ENCODE measurements at places on chromosomes 7 and 10. TPM values are rescaled to one million over a fixed set of nuclear protein-coding genes. Genes with fewer than 3 reads are reported as not detected.

DNA sequence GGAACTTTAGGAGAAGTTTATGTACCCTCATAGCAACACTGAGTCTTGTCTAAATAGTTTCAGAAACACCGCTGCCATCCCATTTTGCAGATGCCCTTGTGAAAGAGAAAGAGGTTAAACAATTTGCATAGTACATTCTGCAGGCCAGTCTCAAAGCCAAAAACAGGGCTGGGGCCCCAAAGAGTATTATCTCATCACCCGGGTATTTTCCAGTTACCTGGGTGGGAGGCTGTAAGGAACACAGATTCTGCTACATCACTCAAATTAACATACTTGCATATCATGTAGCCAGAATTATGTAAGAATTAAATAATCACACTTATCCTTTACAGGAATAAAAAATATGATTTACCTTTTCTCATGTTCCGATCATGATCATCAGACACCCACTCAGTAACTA is 3.1 kb upstream of the FAM171A1 start:
- DNase-seq: no peak

DNA sequence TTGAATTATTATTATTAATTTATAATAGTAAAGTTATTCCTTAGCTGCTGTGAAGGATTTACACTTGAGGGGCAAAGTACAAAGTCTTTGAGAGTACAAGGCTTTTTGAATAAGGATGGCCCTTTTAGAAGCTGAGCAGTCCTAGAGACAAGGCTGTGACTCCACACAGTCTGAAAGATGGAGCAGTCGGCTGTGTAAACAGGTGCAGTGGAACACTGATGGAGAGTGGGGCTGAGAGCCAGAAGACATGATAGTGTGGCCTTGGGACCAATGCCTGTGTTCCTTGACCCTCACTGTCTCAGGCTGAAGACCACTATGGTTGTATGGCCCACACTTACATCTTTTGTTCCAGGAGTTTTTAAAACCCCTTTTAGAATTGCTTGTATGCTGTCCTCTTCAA is 311.2 kb upstream of the PHF14 start:
- DNase-seq: no peak

- no peak for DNase-seq
These were observed 168.6 kb downstream of the CTNNA3 start for GRCh38 chr10:67527351-67527750.

DNA sequence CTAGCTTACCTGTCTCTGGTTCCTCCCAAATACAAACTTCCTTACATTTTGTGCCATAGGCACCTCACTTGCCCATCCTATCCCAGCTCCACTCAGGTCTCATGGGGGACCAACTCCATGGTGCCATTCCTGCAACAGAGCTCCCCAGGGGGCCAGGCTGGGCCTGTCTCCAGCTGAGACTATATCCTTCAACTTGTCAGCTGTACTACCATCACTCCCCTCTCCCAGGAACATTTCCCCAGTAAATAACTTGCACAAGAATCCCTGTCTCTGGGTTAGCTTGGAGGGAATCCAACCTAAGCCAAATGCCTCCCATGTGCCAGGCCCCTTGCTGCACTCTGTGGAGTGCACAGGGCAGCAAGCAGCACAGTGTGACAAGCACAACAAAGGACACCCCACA is 33.2 kb downstream of the FRMPD2 start:
- DNase-seq: no peak

DNA sequence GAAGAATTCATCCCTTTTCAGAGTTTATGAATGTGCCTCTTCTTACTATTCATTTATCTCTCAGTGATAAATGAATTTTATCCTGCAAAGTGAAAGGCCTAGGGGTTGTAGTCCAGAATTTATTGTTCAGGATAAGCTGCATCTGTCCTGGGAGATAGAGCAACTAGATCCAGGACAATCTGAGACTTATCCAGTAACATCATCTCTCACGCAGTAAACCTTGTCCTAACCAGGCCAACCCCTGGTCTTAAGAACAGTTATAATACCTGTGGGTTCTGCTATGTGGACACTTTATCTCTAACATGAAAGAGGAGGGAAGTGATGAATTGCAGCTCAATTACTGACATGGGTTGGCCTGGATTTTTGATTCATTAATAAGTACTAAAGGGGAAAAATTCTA is 287.6 kb downstream of the BMPER start:
- no peak for DNase-seq

DNA sequence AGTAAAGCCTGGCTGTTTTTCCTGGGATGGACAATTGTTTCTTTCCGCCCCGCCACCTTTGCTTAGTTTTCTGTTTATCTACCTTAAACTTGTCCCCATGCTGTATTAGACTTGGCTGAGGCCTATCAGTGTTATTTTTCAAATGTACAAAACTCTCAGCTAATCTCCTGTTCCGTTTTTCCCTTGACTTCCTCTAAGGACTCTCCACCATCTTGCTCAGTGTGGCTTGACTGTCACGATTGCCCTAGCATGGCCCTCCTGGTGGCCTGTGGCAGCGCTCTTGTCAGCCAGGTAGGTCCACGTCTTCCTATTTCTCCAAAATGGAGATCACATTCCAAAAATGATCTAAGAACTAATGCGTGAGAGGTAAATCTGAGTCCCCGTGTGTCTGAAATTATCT is 36.7 kb downstream of the BAIAP2L1 start:
- DNase-seq: no peak

GRCh38 chr10:125739994-125740679 is 20.6 kb downstream of the EDRF1 start:
- DNase-seq: no peak

GRCh38 chr10:76618171-76618570 is 1019.4 kb downstream of the KCNMA1 start:
- DNase-seq: no peak

GRCh38 chr7:70647801-70648498 is 484.0 kb upstream of the GALNT17 start:
- DNase-seq: no peak

DNA sequence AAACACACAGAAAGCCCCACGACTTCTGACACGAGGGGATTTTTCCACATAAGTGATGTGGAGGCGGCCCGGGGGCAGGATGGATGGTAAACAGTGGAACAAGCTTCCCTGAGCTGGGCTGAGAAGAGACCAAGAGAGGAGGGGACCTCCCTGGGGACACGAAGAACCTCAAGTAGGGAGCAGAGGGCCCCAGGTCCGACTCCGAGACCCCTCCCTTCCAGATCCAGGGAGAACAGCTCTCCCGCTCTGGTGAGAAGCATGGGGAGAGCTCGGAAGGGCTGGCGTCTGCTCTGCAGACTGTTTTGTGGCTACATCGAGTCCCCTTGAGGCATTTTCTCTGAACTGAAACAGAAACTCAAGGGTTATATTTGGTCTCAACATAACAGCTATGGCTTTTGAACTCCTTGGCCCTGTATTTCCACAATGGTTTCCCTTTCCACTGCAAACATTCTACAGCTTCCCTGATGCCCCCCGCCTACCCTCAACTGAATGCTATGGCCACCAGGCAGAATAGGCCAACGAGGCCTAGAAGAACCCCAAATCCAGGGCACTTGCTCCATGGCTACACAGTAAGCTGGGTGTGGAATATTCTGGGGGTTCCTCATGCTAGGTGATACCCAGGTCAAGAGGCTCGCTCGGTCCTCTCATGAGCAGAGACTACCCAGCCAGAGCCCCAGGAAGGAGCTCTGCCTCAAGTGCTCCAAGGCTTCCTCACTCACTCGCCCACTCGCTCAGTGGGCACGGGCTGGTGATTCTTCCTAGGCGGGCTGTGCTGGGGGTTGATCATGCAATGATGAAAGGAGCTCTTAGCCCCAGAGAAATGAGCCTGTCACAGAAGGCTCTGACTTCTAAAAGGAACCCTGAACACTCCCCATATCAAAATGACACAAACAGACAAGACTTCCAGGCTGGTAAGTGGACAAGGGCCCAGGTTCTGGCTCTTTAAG is 47.5 kb downstream of the FAM53B start:
- no peak for DNase-seq

DNA sequence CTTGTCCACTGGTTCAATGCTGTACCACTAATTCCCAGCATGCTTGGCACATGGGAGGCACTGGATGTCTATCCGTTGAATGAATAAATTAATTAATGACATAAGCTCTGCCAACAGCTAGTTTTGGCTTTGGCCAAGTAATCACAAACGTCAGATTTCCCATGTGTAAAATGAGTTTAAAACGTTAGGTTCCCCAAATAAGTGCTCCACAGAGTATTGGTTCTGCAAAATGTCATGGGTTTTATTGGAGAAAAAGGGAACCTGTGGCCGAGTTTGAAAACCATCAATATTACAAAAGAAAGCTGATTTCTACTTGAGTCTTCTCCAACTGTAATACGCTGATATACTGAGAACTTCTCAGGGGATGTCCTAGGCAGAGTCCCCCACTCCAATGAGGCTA is 23.2 kb downstream of the ELMO1 start:
- DNase-seq: no peak

DNA sequence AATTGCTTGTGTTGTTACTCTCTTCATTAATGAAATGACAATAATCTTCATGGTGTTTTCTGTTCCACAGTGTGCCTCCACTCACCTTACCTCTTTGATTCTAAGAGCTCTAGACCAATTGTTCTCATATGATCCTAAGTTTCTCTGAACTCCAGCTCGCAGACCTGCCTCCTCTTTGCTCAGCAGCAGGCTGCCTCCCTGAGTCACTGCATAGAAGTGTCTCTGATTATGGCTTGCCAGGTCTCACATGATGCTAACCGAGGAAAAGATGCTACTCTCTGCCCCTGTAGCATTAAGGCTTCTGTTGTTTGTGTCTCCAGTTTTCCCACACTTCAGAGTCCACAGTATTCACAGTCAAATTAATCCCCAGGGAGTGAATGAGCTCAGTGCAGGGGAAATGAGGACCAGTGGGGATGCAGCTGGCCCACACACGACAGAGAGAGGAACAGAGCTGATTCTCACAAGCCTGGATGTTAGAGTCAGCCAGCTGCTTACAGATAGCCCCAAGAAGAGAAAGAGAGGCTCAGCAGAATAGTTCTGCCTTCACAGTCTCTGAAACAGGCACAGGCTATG is 145.9 kb upstream of the EGR2 start:
- no peak for DNase-seq

DNA sequence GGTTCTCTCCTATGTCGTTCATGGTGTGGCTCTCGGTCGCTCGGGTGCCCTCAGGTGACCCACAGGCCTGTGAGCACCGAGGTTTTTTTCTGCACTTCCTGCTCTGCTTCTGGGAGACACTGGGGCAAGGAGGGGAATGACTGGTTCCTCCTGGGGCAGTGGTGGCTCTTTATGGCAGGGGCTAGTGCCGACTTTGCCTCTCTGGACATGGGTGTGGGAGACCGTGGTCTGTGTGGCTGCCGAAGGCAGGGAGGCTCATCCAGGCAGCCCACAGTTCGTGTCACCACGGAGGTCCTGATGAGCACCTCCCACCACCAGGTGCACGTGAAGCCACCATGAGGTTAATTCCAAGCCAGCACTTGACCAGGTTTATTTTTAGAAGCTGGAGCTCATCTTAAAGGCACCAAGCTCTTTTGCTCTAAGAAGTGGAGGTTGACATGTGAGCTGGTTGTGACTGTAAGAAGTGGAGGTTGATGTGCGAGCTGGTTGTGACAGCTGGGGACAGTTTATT is 24.7 kb upstream of the DPYSL4 start:
- no peak for DNase-seq

DNA sequence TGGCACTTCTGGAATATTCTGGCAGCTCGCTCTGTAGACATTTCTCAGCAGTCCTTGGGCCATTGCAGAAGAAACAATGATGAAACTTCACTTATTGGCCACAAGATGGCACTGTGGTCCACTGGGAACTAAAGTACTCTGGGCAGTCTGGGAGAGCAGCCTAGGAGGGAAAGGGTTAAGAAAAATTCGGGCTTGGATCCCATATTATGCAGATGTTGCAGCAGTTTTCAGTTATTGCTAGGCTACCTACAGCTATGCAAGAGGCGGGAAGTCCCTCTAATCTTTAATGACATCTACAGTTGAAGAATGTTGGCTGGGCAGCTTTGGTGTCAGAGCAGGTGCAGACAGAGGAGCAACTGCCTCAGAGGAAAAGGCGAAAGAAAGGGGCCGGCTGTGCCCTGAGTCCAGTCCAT is 201.7 kb upstream of the PRSS58 start:
- DNase-seq: no peak

Gene MYOZ1
- total RNA-seq: 4.4 TPM

Gene ELOVL3
- 0.17 TPM for total RNA-seq

Gene RAB19
- 13.9 TPM for total RNA-seq

Gene C10orf67
- total RNA-seq: not detected

Gene OR2A1
- not detected for total RNA-seq

Gene NPFFR1
- 0.05 TPM for total RNA-seq
